Sigmoid colon (tissue), 7 donors: ENCODE measurements at places on chromosomes 12 and 14. TPM values are rescaled to one million over a fixed set of nuclear protein-coding genes. Genes with fewer than 3 reads are reported as not detected.

DNA sequence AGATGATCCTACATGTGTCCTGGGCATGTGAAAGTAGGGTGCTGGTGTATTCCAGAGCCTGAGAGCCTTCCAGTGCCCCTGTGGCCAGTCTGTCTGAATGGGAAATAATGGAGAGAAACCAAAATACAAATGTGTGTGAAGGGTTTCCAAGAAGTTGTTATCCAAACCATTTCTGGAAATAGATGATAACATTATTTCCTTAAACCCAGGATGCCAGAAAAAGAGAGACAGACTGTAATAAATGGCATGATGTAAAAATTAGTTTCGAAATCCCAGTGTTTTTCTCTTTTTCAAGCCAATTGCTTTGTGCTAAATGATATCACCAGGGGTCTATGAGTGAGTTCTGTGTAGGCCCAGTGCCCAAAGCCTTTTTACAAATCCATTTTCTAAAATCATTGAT is 175.3 kb downstream of the PHLDA1 start:
- H3K4me3 ChIP-seq = no peak overlapping the region
- DNase-seq = no peak
- no peaks in the 10 kb centered on the region for H3K36me3 ChIP-seq
- H3K27ac ChIP-seq = no peak overlapping the region
- no peaks in the 10 kb centered on the region for H3K27me3 ChIP-seq

OAS1 gene
- 8.9 TPM for total RNA-seq

POTEM gene
- not detected for total RNA-seq

DNA sequence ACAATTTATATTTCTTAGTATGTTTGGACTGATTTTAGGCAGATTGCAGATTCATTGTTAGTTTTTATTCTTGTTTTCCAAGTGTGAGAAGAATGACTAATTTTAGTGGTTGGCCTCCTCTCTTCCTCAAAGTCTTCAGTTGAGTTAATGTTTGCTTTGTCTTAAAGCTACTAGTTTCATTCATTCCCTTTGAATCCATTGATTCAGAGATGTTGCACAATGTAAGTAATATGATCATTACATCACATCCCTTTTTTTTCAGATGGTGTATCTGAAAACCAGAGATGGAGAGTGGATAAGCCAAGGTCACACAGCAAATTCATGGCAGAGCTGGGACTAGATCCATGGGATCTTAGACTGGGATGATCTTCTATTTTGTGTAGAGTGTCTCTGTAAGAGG is 577.5 kb downstream of the BCL11B start:
- no peak overlapping the region for H3K27ac ChIP-seq
- no peaks in the 10 kb centered on the region for H3K27me3 ChIP-seq

PRB2 gene
- not detected for total RNA-seq

DNA sequence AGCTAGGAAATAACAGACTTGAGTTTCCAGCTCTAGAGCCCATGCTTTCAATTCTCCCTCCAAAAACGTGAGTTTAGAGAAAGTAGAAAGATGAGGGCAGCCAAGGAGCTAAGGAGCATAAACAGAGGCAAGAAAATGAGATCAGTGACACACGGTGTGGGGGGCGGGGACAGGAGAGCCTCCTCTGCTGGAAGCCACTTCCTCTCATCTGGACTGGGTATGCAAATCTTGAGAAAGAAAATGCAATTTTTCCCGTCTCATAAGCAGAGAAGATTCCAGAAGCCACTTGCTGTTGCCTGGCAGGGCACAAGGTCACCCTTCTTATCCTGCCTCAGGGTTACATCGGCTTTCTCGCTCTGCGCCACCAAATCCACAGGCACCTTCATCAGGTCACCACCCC is 6.0 kb downstream of the OR10P1 start:
- no peaks in the 10 kb centered on the region for H3K27me3 ChIP-seq
- DNase-seq = no peak
- H3K4me3 ChIP-seq = no peak overlapping the region
- no peaks in the 10 kb centered on the region for H3K36me3 ChIP-seq

- no peak overlapping the region for H3K27ac ChIP-seq
- DNase-seq = no peak
- no peak overlapping the region for H3K4me3 ChIP-seq
- H3K4me1 ChIP-seq = no peaks in the 10 kb centered on the region
- H3K36me3 ChIP-seq = no peaks in the 10 kb centered on the region
These were observed 183.4 kb upstream of the NRXN3 start for GRCh38 chr14:77986773-77987172.

- H3K36me3 ChIP-seq = peaks cover 90% of the 10 kb centered on the region
- no peaks in the 10 kb centered on the region for H3K27me3 ChIP-seq
- no peak overlapping the region for H3K4me3 ChIP-seq
- peaks cover 18% of the 10 kb centered on the region for H3K4me1 ChIP-seq
- no peak for DNase-seq
These were observed 8.6 kb downstream of the GIT2 start for GRCh38 chr12:109987615-109988014.

DNA sequence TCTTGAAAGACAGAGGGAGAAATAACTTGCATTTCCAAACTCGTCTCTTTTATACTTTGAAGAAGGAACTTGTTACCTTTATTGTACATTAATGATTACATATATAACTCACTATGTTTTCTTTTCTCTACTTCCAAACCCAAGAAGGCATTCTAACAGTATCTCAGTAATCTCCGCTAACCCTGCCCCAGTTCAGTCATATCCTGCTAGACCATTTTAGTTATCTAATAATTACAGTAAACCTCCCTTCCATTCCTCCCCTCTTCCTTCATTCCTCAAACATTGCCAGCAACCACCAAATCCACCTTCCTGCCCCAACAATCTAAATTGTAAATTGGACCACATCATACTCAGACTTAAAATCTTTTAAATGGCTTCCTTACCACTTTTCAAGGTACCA is 30.6 kb downstream of the STK38L start:
- no peaks in the 10 kb centered on the region for H3K36me3 ChIP-seq
- DNase-seq = no peak
- H3K27me3 ChIP-seq = no peaks in the 10 kb centered on the region

GRCh38 chr14:75144944-75145343 is 18.1 kb upstream of the NEK9 start:
- no peak overlapping the region for H3K4me3 ChIP-seq
- H3K4me1 ChIP-seq = peaks cover 44% of the 10 kb centered on the region
- H3K27me3 ChIP-seq = no peaks in the 10 kb centered on the region
- DNase-seq = no peak
- H3K27ac ChIP-seq = peak overlapping the region; percentile 84

DNA sequence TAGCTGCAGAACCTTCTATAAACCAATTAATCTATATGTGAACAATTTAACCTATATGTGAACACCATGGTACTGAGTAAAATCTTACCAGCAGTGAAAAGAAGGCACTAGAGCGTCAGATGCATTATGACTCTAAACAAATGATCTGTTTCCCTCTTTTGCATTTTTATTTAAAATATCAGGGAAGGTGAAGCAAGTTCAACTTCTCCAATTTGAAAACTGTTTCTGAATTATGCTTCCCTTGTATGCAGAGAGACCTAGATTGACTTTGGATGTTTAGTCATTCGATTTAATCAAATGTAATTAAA is 80.9 kb downstream of the DAD1 start:
- DNase-seq = no peak
- H3K27ac ChIP-seq = no peak overlapping the region
- no peak overlapping the region for H3K4me3 ChIP-seq
- H3K36me3 ChIP-seq = no peaks in the 10 kb centered on the region
- H3K27me3 ChIP-seq = no peaks in the 10 kb centered on the region
- H3K4me1 ChIP-seq = peaks cover 45% of the 10 kb centered on the region

ACRBP gene
- total RNA-seq = 1.2 TPM

DNA sequence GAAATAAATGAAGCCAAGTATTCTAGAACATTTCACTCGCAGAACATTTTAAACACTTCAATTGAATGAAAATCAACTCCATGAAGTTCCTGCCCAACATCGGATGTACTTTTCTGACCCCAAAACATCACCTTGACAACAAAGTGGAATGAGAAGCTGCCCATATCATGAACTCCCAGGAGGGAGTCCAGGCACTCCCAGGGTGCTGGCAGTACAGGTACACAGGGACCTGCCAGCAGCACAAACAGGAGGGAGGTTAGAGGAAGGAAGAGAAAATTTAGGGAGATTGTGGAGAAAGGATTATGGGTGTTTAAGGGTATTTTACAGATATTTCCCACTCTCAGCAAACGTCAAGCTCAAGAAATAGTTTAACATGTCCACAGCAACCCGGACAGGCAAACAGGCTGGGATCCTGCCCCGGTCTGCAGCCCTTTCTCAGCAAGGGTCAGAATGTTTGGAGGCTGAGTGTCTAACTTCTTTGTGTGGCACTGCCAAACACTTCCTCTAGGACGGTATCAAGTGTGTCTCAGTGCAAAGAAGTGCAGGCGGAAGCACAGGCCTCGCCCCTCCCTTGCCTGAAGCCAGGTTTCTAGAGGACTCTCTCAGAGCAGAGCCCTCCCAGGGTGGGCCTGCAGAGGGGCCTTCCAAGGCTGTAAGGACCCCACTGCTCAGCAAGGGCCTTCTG is 72.2 kb downstream of the SETD3 start:
- H3K36me3 ChIP-seq = peaks cover 15% of the 10 kb centered on the region
- peak; percentile 20 for DNase-seq
- H3K27ac ChIP-seq = no peak overlapping the region

GDF3 gene
- not detected for total RNA-seq

DNA sequence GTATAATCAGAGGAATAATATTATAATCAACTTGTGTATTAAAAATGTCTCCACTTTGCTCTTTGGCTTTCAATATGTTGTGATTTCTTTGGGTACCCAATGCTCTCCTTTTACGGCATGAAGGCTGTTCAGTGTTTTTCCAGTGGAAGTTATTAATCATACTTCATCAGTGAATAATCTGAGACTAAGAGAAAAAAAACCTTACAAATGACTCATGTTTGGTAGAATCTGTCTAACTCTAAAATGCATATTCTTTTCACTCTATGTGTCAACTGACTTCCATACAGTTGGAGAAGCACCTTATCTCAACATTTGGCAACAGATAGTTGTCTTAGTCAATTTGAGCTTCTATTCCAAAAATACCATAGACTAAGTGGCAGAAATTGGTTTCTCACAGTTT is 82.2 kb downstream of the PTPRO start:
- DNase-seq = no peak
- no peak overlapping the region for H3K4me3 ChIP-seq
- H3K36me3 ChIP-seq = no peaks in the 10 kb centered on the region
- no peaks in the 10 kb centered on the region for H3K4me1 ChIP-seq

DGKA gene
- total RNA-seq = 21.4 TPM
